HS-5 (cell line): ENCODE measurements at places on chromosomes 1 and 21.
A peak's percentile ranks its signal among the peaks of the same experiment; 100 is the strongest.

- no peak for DNase-seq
Observed at GRCh38 chr1:235806123-235806522, 60.6 kb downstream of the LYST start.

DNA sequence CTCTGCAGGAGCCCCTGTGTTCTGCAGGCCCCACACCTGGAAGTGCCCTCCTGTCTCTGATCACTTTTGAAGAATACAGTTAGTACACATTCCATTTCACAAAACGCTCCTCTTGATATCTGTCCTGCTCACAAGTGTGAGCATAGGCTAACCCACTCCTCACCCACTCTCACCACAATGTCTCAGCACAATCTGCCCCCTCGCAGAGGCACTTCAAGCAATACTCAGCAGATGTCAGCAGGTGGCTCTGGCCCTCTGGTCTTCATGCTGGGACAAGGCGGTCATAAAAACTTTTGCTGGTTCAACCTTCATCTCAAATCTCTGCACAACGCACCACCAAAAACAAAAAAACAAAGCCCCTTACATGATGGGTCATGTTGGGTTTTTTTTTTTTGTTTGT is 671.2 kb downstream of the MATN1 start:
- no peak for DNase-seq

DNA sequence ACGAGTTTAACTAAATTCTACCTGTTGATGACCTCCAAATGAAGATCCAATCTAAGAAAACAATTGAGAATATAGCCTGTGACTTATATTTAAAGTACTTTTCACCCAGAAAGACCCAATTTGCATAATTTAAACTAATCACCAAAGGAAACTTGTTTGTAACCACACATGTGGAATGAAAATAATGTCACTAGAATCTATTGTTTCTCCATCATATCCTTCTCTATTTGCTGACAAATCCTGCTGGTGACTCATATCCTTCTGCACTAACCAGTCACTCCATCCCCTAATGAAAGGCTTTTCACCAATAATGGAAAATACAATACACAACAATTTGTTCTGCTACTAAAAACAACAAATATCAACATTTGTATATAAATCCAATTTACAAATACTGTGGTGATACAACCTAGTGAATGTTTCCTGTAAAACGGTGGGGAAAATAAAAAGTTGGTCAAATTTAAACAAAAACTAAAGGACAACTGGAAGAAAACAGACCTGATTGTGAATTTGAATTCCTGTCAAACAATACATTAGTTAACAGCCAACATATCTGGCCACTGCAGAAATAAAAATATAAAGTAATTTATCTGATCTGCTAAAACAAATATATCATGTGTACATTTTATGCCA is 6.5 kb downstream of the PTP4A2 start:
- DNase-seq = peak; percentile 42

DNA sequence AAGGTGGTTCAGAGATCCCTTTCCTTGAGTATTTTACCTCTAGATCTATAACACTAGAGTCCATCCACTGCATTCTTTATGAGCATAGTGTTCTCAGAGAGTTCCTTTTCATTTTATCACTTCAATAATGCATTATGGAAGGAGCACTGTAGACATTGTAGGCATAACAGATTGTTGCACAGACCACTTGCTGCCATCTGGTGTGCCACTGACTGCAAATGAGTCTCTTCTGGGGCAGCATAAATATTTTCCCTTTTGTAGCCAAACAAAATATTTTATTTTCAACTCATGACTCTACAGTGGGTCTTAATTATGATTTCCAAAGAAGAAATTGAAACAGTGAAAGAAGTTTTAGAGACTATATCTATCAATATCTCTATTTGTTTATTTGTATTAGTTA is 290.4 kb downstream of the OLFM3 start:
- DNase-seq = no peak

DNA sequence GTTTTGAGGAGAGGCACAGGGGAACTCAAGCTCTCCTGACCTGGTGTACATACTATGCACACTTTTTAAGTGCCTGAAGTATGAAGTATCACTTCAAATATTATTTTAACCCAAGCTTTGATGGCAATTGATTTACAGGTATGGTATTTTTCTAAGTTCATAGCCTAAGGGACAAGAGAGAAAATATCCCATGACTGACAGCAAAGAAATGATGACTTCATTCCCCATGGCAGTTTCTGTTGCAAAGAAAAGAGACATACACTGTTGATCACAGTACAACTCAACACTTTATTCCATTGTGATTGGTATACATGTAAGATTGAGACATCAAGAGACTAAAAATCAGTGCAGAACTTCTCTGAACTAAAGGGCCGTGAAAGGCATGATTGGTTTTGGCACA is 41.8 kb upstream of the BCL10 start:
- no peak for DNase-seq

GRCh38 chr1:183228347-183229220 is 42.5 kb downstream of the LAMC2 start:
- no peak for DNase-seq

GRCh38 chr1:149884433-149885338 is 14.7 kb upstream of the BOLA1 start:
- DNase-seq = no peak

GRCh38 chr1:208289716-208290115 is 45.5 kb upstream of the PLXNA2 start:
- no peak for DNase-seq

DNA sequence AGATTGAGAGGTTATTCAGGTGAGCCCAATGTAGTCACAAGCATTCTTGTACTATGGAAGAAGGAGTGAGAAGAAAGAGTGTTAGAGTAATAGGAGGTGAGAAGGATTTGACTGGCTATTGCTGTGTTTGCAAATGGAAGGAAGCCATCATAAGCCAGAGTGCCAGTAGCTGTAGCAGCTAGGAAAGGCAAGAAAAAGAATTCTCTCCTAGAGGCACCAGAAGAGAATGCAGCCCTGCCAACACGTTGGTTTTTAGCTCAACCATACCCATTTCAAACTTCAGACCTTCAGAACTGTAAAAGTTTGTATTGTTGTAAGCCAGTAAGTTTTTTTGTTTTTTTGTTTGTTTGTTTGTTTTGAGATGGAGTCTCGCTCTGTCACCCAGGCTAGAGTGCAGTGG is 8.9 kb upstream of the IL12RB2 start:
- no peak for DNase-seq

DNA sequence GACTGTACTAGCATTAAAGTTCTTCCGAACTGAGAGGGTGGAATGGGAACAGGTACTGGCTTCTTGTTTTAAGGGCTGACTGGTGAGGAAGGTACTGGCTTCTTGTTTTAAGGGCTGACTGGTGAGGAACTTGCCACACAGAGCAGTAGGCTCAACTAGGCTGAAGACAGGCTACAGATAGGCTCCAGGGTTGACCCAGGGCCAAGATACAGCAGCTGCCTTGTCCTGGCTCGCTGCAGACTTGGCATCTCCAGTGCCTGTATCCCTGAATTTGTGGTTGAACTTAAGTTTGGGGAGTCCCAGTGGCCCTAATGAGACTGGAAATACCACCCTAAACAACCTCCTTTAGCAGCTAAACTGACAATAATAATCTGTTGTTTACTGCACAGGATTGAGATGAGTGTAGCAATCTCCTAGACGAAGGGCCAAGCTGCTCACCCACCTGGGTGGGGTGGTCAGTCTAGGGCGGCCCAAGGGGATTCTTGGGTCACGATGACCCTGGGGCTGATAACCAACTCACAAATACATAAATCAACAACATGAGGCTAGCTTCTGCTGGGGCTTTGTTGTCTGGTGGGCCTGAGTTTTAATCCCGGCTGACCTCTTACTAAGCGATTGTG is 227.1 kb downstream of the DISC1 start:
- DNase-seq = no peak

DNA sequence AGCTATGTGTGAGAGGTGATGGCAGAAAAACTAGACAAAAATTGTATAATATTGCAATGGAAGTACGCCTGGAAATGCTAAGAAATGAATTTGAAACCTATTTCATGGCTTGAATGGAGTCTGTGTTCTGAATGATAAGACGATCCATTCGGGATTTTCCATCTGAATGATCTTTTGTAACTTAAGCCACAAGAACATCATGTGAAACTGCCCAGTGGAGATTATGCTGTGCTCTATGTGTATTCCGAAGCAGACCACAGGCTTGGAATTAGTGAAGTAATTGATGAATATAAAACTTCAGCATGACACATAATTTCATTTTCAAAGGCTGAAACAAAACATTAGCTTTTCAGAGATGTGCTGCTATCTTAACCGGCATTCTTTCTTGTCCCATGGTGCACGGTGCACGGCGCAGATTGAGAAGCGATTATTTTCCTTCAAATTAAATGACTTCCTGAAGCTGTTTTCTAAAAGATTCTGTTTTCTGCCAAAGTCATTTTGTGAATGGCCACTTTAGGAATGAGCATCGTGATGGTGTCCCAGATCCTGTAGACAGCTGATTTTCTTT is 652.9 kb downstream of the PLA2G4A start:
- no peak for DNase-seq

DNA sequence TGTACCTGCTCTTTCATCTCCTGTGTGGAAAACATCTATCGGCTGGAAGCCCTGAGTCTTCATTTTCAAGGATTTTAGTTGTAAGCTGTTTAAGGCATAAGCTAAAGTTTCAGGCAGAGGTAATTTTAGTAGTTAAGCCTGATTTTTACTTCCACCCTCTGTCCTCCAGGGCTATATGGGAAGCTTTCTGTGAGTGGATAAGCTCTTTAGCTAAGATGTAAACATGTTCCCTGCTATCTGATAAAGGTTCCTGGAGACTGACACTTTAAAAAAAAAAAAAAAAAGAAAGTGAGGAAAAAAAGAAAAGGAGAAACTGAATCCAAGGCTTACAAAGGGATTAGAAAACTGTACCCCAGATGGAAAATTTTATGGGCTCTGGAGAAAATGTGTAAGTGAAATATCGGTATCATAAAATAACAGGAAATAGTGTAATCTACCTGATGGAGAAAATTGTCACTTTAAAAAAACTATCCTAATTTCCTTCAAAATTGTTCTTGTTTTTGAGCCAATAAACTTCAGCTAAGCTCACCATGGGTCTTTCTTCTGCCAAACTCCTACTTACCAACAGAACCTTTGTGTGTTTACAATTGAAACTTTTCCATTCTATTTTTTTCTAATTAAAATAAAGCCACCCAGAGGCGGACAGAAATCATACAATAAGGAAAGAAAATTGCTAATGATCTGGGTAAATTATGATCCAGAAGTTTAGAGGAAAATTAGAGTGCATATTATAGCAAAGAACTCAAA is 180.5 kb downstream of the TGFB2 start:
- DNase-seq = no peak
